ENCODE measurements at places on chromosomes 6 and 20. TPM values are rescaled to one million over a fixed set of nuclear protein-coding genes. Genes with fewer than 3 reads are reported as not detected.

DNA sequence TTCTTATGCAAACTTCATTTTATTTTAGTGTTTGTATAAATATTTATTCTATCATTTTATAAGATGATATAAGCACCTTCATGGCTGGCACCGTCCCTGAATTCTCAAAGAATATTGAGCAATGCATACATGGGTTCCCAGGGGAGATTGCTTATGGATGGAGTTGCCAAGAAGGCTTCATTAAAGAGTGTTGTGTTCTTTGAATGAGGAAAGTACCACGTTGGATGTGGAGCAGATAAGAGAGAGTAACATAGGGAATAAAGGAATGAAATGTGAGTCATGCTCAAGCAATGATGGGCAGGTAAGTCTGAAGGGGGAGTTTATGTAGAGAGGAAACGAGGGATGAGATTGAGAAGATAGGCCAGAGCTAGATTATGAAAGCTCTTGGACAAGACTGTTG lies 10.3 kb downstream of the DSE start:
- DNase-seq: no peak

DNA sequence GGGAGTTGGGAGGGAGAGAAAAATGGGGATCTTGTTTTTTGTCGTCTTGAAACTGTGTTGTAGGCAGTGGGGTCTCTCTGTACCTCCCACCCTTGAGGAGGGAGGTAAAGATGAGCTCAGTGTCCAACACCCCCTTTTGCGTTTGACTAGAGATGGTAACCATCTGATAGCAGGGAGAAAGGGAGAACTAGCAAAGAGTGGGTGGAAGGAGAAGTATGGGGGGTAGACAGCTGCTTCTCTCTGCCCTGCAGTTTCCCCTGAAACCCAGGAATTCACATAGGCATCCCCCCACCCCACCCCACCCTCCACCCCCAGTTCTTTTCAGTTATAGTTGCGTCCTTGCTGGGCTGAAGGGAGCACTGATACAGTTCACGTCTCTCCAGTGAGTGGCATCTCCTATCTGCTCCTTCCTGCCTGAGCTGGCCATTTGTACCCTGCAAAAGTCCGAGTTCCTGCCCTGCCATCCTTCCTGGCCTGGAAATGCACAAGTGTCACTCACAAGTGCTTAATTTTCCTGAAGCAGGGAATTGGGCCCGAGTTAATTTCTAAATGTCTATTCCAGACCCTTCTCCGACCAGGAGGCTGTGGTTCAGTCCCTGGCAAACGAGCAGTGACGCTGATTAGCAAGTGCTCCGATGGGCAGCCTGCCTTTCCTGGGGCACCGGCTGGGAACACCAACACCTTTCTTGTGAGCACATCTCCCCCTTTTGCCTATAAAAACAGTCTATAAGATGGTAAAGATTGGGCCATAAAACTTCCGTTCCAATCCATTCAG lies 1.5 kb downstream of the SIRPA start:
- DNase-seq: no peak

DNA sequence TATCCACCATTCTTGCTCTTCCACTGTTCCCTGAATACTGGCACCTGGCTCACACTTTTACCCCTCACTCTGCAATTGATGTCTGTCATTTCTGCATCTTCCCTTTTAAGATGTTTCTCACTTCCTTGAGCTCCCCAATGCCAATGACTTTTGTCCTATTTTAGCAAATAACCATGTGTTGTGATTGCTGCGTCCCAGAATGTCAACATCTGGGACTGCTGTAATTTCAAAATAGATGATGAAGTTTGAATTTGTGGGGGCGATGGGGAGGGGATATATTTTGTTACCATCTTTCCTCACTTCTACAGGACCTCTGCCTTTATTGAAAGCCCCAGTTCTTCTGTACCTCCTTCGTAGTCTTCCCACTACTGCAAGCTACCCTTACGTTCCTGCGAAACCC lies 40.0 kb upstream of the ADGRF5 start:
- no peak for DNase-seq

GRCh38 chr6:5979650-5980420 lies 26.9 kb downstream of the NRN1 start:
- no peak for DNase-seq

- peak; percentile 92 for DNase-seq
Measured at GRCh38 chr6:29737707-29738630, 14.7 kb downstream of the HLA-F start.

DNA sequence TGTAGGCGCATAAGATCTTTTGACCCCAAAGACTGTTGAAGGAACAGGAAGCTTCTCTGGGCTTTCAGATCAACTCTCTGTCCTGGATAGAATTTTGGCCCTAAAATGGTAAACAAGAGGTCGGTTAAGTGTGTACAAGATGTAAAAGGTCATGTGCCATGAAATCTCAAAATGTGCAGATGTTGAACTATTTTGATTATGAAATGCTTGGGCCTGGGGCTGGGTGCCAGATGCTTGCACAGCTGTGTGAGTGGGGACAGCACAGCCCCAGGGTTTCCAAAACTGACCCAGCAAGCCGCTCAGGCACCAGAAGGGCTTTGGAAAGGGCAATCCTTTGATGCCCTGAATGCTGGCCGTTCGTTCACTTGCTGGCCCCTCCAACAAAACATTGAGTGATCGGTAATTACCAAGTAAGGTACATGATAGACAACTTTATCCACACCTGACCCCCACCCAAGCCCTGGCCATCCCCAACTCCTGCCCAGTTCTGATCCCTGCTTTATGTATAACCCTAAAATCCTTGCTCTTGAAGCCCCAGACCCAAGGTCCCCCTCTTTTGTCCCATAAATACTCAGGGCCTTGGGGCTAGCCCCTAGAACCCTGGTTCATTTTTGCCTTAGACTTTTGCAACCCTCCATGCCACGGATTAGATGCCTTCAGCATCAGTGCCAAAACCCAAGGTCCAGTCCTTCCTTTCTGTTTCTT lies 1.9 kb downstream of the TMEM239 start:
- no peak for DNase-seq

- no peak for DNase-seq
Measured at GRCh38 chr6:47535316-47536225, 58.0 kb downstream of the CD2AP start.

DNA sequence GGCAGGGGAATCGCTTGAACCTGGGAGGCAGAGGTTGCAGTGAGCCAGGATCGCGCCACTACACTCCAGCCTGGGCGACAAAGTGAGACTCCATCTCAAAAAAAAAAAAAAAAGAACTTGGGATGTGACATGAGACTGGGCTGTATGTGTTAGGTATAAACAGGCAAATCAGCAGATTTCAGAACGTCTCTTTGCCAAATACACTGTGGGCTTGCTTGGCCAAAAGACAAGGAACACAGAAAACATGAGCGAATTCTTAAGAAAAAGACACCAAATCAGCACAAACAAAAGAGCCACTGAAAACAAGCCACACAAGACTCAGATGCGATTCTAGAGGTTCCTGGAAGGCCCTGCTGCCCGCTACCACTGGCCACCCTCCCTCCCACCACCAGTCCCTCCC lies 12.5 kb downstream of the ETV7 start:
- DNase-seq: no peak

GRCh38 chr6:126253431-126253830 lies 86.5 kb upstream of the CENPW start:
- DNase-seq: no peak

GRCh38 chr6:91659891-91660290 lies 1073.0 kb upstream of the MAP3K7 start:
- DNase-seq: no peak

- no peak for DNase-seq
Measured at GRCh38 chr6:86782328-86782727, 155.0 kb upstream of the HTR1E start.

DNA sequence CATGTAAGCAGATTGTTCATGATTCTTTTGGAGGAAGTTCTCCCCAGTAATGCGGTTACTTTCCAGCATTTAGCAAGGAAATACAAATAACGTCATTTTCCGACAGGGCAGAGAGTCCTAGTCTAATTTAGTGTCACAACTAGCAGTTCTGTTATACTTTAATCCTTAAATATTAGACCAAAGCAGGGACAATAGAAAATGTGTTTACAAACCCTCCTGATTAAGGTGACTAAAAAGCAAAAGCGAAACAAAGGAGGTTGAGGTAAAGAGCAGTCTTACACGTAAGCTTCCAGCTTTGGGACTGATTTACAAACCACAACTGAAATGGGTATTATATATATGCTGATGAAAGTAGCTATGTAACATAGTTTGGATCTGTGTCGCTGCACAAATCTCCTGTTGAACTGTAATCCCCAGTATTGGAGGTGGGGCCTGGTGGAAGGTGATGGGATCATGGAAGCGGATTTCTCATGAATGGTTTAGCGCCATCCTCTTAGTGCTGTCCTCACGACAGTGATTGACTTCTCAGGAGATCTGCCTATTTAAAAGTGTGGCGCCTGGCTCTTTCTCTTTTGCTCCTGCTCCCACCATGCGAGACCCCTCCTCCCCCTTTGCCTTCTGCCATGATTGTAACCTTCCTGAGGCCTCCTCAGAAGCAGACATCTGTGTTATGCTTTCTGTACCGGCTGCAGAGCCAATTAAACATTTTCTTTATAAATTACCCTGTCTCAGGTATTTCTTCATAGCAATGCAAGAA lies 81.9 kb downstream of the PLCB1 start:
- DNase-seq: peak; percentile 71

DNA sequence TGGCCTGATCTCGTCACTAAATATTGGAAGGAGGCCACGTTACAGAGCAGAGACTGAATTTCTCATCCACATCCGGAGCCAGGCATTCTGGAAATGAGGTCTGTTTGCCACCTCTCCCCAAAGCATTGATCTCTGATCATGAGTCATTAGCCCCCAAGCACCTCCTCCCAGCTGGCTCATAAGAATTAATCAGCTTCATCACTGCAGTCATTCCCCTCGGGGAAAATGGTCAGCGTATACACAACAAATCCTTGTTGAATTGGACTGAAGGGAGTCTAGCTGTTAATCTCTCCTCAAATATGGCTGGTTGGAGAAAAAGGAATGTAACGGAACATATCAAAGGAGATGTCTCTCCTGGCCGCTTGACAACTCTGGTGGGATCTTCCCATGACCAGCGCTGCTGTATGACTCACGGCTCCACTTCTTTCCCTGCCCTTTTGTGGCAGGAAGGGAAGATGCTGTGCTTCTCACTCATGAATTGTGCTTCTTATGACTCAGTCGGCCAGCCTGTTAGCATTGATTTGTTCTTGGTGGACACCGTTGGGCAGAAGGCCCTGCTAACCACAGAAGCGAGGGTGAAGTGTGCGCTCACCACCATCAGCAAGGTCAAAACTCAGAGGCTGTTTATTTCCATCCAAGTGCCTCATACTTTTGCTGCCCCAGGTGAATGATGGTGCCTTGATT lies 76.7 kb downstream of the RNF182 start:
- no peak for DNase-seq

- no peak for DNase-seq
Measured at GRCh38 chr6:119879731-119880130, 530.2 kb upstream of the MAN1A1 start.

- DNase-seq: no peak
Measured at GRCh38 chr6:134081506-134081905, 29.1 kb upstream of the SLC2A12 start.

- DNase-seq: no peak
Measured at GRCh38 chr20:62694106-62694505, 14.5 kb upstream of the NTSR1 start.

GRCh38 chr6:4728436-4728769 lies 47.8 kb upstream of the CDYL start:
- DNase-seq: no peak

- no peak for DNase-seq
Measured at GRCh38 chr6:143298071-143298470, 152.4 kb downstream of the ADAT2 start.

DNA sequence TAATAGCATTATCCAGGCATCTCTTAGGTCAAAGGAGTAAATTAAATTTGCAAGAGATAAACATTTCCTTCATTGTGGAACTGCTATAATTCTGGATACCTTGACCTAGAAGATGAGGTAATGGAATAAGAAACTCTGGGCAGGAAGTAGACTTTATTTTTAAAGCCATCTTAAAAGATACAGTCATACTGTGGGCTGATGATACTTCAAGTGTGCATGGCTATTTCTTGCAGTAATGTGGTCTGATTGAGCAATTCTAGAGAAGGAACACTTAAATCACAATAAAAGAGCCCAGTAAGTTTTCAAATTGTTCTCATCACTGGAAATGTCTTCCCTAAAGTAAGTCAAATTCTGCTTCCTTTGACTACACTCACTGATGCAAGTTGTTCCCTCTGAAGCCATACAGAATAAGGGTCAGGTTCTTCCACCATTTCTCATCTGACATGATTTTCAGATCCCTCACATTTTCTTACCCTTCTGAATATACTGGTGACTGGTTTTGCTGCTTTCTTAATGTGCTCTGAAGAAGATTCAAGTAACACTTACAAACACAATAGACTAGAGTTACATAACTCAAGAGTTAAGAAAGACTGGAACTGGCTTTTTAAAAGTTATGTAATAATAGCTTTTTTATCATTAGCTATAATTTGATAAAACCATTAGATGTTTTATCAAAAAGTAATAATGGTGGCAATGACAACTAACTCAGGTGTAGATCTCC lies 62.6 kb upstream of the TMEM244 start:
- no peak for DNase-seq

- DNase-seq: peak; percentile 44
Measured at GRCh38 chr6:456358-456867, 64.9 kb downstream of the IRF4 start.

DNA sequence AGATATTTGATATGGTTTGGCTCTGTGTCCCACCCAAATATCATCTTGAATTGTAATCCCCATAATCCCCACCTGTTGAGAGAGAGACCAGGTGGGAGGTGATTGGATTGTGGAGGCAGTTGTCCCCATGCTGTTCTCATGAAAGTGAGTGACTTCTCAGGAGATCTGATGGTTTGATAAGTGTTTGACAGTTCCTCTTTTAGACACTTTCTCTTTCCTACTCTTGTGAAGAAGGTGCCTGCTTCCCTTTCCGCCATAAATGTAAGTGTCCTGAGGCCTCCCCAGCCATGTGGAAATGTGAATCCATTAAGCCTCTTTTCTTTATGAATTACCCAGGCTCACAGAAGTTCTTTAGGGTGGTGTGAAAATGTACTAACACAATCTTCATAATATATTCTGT lies 1404.0 kb upstream of the ADGRB3 start:
- no peak for DNase-seq

- DNase-seq: no peak
Measured at GRCh38 chr6:3697609-3698008, 53.9 kb downstream of the PXDC1 start.

- DNase-seq: no peak
Measured at GRCh38 chr6:36333931-36334725, 2.6 kb downstream of the BNIP5 start.

LAMA4 gene
- not detected for total RNA-seq

GPSM3 gene
- 82.4 TPM for total RNA-seq

KCNK15 gene
- total RNA-seq: 0.76 TPM

LINC00237 gene
- total RNA-seq: not detected

GSTA5 gene
- not detected for total RNA-seq

ECT2L gene
- not detected for total RNA-seq

RSPH9 gene
- total RNA-seq: not detected

RNF8 gene
- 32.0 TPM for total RNA-seq

OR2H2 gene
- not detected for total RNA-seq

PGC gene
- total RNA-seq: not detected

FKBP5 gene
- total RNA-seq: 85.0 TPM

PI16 gene
- total RNA-seq: not detected

TGM3 gene
- total RNA-seq: not detected

Data from activated CD4-positive, alpha-beta T cell treated with anti-CD3 and anti-CD28 coated beads, Interleukin-2, amount 10 ng/mL, durations not matched to agents 24 days and 14 days (primary cell).